ENCODE measurements at places on chromosomes 7 and 10.

DNA sequence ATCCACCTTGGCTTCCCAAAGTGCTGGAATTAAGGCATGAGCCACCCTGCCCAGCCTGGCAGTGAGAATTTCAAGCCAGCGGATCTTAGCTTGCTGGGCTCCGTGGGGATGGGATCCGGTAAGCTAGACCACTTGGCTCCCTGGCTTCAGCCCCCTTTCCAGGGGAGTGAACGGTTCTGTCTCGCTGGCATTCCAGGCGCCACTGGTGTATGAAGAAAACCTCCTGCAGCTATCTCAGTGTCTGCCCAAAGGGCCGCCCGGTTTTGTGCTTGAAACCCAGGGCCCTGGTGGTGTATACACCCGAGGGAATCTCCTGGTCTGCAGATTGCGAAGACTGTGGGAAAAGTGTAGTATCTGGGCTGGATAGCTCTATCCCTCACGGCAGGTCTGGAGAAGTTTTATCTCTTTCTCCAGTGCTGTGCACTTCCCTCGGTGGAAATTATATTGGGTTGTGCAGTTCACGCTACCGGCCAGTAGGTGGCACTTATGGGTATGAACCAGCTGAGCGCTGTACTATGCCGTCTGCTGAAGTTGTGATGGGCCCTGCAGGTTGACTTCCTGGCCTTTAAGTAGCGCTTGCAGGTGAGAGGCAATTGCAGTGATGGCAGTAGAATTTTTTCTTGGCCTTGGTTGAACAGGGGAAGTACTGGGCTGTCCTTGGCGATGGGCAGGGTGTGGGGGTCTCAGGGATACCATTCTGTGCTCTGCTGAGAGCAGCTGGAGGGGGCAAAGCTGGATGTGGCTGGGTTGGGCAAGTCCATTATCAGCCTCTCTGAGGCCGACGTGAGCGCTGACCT is 138.0 kb upstream of the MTPN start:
- DNase-seq = no peak

GRCh38 chr10:129244298-129244697 is 222.7 kb upstream of the MGMT start:
- no peak for DNase-seq

DNA sequence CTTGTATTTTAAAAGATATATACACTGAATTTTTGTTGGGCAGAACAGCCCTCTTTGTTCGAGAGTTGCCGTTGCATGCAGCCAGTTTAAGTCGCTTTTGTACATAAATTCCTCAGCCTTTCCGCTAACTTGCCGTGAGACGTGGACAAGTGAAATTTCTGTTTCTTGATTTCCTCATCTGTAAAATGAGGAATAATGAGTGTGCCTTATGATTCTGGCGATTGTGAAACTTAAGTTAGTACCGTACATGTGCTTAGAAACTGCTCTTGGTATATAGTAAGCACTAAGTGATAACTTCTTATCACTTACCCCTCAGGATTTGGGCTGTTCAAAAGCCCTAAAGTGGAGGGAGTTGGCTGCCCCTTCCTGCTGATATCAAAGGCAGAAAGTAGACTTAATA is 1.4 kb downstream of the CCNJ start:
- no peak for DNase-seq

DNA sequence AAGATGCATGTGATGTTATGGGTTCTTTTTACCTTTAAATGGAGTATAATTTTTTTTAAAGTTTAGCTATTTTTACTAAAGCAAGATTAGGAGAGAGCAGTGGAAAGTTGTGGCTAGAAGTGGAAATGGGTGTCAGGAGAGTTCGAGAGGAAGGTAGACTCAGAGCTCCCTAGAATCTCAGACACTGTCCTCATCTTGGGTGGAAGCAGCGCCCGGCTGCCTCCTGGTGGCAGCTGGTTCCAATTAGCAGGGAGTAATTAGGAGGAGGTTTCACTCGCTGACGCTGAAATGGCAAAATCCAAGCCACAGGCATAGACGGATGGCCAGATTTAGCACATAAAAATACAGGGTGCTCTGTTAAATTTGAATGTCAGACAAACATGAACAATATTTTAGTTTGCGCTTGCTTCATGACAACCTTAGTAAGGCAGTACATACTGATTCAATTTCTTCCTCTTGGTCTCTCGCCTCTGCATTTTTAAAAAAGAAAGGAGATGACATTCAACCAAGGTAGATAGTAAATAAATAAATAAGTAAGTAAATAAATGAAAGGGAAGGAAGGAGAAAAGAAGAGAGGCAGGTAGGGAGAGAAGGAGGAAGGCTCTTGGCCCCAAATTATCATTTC is 58.5 kb downstream of the LGI1 start:
- peak; percentile 2 for DNase-seq

GRCh38 chr10:3949711-3950110 is 164.7 kb upstream of the KLF6 start:
- DNase-seq = no peak

DNA sequence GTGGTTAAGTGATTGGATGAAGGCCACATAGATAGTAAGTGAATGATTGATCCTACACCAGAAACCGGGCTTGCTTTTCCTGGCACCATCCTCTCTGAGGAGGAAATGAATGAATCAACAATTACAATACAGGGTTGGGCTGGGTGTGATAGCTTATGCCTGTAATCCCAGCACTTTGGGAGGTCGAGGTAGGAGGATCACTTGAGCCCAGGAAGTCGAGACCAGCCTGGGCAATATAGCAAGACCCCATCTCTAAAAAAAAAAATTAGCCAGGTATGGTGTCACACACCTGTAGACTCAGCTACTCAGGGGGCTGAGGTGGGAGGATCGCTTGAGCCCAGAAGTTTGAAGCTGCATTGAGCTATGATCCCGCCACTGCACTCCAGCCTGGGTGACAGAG is 111.5 kb downstream of the COL26A1 start:
- no peak for DNase-seq

DNA sequence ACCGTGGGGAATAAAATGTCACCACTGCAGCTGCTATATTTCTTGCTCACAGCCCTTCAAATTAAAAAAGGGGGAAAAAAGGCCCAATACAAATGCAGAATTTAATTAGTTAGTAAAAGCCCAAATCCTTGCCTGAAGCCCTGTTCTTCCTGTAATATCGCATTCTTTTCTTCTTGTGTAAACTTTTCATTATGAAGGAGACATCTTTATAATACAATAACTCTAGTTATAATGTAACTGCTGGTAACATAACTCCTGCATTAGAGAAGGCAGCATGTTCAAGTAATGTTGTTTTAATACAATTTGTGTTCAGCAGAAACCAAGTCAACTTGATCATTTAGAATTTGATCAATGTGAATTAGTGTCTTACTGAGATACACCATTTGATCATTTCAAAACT is 250.9 kb downstream of the CHCHD3 start:
- no peak for DNase-seq

- DNase-seq = no peak
Observed at GRCh38 chr7:27925573-27926201, 185.7 kb downstream of the TAX1BP1 start.

- DNase-seq = no peak
Observed at GRCh38 chr10:104766341-104766740, 125.3 kb downstream of the SORCS3 start.

- no peak for DNase-seq
Observed at GRCh38 chr10:12107781-12108180, 21.7 kb upstream of the SEC61A2 start.

GRCh38 chr7:1853431-1853985 is 183.4 kb downstream of the ELFN1 start:
- no peak for DNase-seq

DNA sequence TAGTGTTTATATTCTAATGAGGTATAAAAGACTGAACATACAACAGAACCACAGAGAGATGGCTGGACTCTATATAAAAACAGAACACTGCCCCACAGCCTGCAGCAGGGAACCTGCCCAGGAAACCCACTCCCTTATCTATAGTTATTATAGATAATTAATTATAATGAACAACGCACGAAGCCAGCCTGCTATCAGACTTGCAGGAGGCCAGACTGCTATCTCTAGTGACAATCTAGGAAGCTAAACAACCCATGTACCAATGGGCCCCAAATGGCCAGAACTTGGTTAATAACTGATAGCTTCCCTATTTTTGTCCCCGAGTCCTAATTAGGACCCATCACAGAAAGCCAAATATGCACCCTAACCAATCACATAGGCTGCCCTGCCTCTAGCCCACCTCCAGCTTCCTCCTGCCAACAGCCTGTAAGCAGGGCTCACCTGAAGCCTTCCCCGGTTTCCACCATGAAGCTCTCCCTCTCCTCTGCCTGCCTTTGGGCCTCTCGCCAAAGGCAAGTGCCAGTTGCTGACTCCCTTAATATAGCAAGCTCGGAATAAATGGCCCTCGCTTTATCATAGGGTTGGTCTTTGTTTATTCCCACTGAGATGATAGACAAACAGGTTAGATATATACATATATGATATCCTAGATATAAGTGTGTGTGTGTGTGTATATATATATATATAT is 74.5 kb downstream of the SYPL1 start:
- DNase-seq = no peak

GRCh38 chr10:85067955-85068354 is 739.6 kb downstream of the CCSER2 start:
- no peak for DNase-seq

DNA sequence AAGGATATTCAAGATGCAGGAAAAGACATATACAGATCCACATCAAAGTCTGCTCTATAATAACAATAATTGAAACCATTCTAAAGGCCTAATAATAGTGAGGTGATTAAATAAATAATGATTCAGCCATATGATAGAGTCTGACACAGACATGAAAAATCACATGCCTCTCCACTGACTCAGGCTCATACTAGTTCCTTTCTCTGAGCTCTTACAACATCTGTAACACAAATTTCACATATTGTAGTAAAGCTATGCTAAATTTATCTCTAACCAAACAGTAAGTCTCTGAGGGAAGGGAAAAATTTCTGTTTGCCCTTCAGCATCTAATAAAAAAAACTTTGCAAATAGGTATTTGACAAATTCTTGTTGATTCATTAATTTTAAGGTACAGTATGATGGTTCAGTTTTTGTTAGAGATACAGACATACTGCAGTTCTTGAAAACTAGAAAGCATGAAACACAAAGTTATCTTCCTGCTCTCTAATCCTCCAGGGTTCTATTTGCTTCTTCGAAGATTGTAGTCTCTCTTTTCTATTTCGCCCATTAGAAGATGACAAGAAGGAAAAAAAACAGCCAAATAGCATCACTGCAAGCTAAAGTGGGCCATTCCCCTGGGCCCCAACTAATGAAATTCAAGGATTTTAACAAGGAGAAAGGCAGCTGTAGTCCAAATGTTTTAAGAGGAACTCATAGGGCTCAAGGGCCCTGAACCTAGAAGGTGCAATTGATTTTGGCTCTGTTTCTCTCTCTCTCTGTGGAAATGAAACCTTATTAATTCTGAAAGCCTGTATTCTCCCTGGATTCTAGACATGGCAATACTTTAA is 53.9 kb downstream of the CUBN start:
- DNase-seq = no peak

- DNase-seq = no peak
Observed at GRCh38 chr7:8291397-8292141, 29.6 kb upstream of the ICA1 start.

GRCh38 chr10:118031351-118032075 is 15.2 kb downstream of the RAB11FIP2 start:
- DNase-seq = no peak

GRCh38 chr7:143329471-143330170 is 13.7 kb downstream of the CLCN1 start:
- DNase-seq = no peak

DNA sequence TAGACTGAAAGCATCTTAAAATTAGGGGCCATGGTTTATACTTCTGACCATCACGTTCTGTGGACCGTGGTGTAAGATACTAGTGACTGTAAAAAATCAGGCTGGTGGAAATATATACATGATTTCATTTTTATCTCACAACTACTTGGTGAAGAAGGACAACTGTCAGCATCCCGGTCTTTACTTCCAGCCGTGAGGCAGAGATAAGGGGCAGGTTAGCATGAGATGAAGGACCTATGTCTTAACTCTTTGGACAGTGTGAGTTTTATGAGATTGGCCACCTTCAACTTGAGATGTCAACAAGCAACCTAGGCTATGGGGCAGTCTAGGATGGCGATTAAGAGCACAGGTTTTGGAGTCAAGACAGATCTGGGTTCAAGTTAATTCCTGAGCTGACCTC is 37.5 kb upstream of the FAM171A1 start:
- DNase-seq = no peak

DNA sequence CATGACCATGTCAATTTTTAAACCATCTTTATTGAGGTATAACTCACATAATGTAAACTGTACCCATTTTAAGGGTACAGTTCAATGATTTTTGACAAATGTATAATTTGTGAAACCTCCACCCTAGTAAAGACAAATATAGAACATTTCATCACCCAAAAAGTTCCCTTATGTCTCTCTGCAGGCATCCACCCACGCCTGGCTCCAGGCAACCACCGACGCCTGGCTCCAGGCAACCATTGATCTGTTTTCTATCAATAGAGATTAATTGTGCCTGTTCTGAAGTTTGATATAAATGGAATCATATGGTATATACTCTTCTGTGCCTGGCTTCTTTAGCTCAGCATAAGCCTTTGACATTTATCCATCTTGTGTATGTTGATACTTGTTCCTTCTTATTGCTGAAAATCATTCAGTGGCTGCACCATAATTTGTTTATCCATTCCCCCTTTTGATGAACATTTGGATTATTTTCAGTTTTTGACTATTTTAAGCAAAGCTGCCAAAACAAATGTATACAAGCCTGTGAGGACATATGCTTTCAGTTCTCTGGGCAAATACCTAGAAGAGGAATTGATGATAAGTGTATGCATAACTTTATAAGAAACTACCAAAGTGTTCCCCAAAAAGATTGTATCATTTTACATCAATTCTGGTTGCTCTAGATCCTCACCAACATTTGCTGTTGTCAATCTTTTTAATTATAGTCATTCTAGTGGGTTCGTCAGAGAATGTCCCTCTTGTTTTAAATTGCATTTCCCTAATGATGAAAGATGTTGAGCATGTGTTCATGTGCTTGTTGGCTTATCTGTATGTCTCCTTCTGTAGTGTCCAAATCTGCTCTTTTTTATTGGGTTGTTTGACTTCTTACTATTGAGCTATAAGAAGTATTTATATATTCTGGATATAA is 55.7 kb upstream of the HECTD2 start:
- no peak for DNase-seq

DNA sequence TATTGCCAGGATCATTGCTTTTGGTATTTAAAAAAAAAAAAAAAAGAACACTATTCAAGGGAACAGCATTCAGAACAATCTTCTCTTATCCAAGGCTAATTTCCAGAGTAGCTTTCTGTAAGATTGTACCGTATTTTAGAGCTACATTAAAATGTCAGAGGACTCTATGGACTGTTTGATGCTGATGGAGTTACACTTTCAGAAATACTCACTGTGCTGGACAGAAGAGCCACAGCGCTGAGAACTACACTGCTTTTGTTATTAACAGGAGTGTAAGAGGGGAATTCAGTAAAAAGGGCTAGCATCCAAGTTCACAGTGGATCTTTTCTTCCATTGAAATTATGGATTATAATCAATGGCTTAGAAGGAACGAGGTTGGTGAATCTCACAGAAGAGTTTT is 247.7 kb downstream of the AHR start:
- DNase-seq = no peak

Data from C1 segment of cervical spinal cord (tissue), 14 donors.